ENCODE measurements at places on chromosomes 5 and 9. TPM values are rescaled to one million over a fixed set of nuclear protein-coding genes. Genes with fewer than 3 reads are reported as not detected.

The GRIN3A gene
- not detected for total RNA-seq

The OTP gene
- not detected for total RNA-seq

The FOXD4L5 gene
- 0.26 TPM for total RNA-seq

The CRHBP gene
- total RNA-seq = 0.26 TPM

The F2RL2 gene
- total RNA-seq = 0.78 TPM

The NUTM2F gene
- total RNA-seq = not detected

The RAB3C gene
- total RNA-seq = 45.2 TPM

The CBY3 gene
- not detected for total RNA-seq

The LPAR1 gene
- total RNA-seq = 10.9 TPM

The F12 gene
- 4.4 TPM for total RNA-seq

The TERT gene
- not detected for total RNA-seq

The DNAH5 gene
- 2.6 TPM for total RNA-seq

The FAM81B gene
- total RNA-seq = not detected

The TTC33 gene
- total RNA-seq = 9.3 TPM

The UBTD2 gene
- 20.8 TPM for total RNA-seq

The CARTPT gene
- total RNA-seq = not detected

The FBP1 gene
- 28.5 TPM for total RNA-seq

The TMOD1 gene
- total RNA-seq = 9.2 TPM

The TJP2 gene
- 60.2 TPM for total RNA-seq

The MEF2C gene
- 7.0 TPM for total RNA-seq

The LECT2 gene
- not detected for total RNA-seq

The NOXA1 gene
- total RNA-seq = 12.9 TPM

The TMED9 gene
- total RNA-seq = 82.2 TPM

The CHMP5 gene
- 4.6 TPM for total RNA-seq

The DOCK2 gene
- total RNA-seq = 7.6 TPM
